ENCODE measurements at places on chromosomes 11 and 22.

- DNase-seq, result no peak
Observed at GRCh38 chr11:196786-197731, 4.2 kb downstream of the SCGB1C1 start.

DNA sequence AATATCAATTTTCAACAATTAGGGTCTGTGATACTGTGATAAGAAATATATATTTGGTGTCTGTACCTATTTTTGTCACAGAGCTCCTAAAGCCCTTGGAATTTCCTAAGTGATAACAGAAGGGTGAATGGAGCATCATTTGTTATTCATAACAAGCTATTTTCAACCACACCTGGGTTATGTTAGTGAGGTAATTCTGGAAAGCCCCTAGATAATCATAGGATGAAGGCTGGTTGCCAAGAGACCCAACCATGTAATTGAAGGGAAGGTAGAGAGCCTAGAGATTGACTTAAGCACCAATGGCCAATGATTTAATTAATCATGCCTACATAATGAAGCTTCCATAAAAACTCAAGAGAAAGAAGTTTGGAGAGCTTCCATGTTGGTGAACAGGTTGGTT is 109.4 kb downstream of the KIF18A start:
- no peak for DNase-seq

- no peak for DNase-seq
Observed at GRCh38 chr11:4495487-4495886, 13.0 kb downstream of the OR52K1 start.

GRCh38 chr22:37910890-37911672 is 5.0 kb downstream of the MICALL1 start:
- no peak for DNase-seq

DNA sequence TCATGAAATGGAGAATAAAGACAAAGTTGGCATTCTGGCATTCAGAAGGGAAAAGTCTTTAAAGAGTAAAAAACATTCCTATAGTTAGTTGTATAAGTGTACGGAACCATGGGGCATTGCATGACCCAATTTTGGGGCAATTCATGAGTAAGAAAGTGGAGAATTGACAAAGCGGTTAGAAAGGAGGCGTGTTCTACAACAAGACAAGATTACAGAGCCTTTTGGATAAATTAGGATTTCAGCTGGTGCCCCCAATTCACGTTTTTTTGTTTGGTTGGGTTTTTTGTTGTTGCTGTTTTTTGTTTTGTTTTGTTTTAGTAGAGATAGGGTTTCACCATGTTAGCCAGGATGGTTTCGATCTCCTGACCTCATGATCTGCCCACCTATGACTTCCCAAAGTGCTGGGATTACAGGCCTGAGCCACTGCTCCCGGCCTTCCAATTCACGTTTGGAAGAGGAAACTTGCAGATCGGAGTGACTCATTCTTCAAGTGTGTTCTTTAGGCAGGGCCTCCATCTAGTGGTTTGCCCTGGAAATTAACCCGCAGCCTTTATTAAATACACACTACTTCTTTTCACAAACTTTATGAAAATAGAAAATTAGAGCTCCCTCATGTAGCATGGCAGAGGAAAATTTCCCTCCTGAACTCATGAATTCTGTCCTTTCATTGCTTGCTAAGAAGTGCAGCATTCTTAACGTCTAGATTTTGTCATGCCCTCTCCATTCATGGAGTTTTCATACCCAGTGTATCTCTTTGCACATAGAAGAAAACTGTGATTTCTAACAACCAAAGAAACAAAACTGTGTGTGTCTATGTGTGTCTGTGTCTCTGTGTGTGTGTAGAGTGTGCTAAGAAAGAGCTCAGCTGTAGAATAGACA is 118.1 kb downstream of the BBOX1 start:
- DNase-seq, result peak; percentile 29

GRCh38 chr22:45192701-45193187 is 29.0 kb downstream of the NUP50 start:
- DNase-seq, result no peak

GRCh38 chr22:33302549-33302948 is 244.4 kb upstream of the SYN3 start:
- DNase-seq, result no peak

DNA sequence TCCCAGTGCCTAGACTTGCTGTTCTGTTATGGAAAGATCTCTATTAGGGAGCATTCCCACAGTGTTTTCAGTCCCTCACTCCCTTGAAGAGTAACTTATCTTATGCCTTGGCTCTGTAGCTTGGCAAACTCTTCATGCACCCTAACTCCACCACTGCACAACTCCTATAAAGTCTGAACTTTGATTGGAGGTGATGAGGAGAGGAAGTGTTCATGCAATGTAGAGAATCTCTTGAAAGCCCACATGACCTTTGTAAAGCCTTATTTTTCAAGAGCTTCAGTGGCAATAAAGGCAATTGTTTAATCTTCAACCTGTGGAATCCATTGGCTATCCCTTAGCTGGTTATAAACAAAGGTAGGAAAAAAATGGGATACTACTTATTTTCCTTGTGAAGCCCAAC is 176.2 kb downstream of the ETS1 start:
- no peak for DNase-seq

GRCh38 chr22:36725366-36726006 is 21.9 kb upstream of the CACNG2 start:
- DNase-seq, result no peak

GRCh38 chr11:45617871-45618601 is 47.4 kb downstream of the CHST1 start:
- DNase-seq, result no peak

DNA sequence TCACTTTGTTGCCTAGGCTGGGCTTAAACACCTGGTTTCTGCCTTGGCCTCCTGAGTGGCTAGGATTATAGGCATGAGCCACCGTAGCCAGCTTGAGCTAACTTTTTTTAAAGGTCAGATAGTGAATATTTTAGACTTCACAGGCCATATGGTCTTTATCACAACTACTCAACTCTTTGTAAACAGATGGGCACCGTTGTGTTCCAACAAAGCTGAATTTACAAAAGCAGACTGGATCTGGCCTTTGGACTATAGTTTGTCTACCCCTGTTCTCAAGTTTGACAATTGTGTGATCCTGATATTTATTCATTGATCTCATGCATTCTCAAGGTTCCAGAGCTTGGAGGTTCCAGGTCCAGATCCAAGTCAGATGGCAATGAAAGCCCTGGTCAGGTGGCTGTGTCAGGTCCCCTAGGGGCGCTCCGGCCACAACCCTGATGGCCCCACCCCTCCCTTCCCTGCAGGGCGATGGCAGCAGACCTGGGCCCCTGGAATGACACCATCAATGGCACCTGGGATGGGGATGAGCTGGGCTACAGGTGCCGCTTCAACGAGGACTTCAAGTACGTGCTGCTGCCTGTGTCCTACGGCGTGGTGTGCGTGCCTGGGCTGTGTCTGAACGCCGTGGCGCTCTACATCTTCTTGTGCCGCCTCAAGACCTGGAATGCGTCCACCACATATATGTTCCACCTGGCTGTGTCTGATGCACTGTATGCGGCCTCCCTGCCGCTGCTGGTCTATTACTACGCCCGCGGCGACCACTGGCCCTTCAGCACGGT is 15.8 kb downstream of the P2RY2 start:
- no peak for DNase-seq

GRCh38 chr11:126307706-126308105 is 3.8 kb downstream of the DCPS start:
- DNase-seq, result peak; percentile 36

GRCh38 chr11:40119661-40120060 is 1339.8 kb downstream of the LRRC4C start:
- DNase-seq, result no peak

DNA sequence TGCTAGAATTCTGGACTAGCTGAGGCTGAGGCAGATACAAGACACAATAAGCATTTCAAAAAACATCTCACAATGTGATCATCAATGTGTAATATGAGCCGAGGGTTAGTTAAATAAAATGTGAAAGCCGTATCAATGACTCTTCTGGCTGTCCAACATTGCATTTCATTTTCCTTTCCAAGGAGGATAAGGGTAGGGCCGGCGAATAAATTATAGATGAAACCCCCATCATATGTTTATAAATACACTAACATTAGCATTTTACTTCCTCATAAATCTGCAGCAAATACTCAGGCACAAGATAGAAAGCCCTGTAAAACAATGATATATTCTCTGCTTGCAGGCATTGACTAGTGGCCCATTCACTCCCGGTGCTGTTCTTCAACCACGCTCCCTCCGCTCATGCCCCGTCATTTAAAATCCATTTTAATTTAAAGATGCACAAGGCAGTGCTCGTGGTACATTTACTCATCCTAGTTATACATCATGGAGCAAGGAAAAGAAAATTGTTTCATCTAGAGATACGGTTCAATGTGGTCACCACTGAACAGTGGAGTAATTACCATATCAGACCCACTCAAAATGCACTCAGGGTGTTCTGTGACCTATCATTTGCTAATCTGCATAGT is 59.9 kb upstream of the RCN1 start:
- DNase-seq, result no peak

GRCh38 chr11:104668797-104669463 is 229.3 kb downstream of the CASP12 start:
- DNase-seq, result no peak

Data from NCI-H1092 (cell line).